Activated T-helper 1 cell treated with Interleukin-2 at 50 U/mL for 16 hours (primary cell): ENCODE measurements at places on chromosomes 11 and 22.

- no peak for DNase-seq
These were observed 26.1 kb upstream of the ADA2 start for GRCh38 chr22:17245341-17245740.

GRCh38 chr11:92457250-92457649, 232.6 kb downstream of the FAT3 start:
- no peak for DNase-seq

DNA sequence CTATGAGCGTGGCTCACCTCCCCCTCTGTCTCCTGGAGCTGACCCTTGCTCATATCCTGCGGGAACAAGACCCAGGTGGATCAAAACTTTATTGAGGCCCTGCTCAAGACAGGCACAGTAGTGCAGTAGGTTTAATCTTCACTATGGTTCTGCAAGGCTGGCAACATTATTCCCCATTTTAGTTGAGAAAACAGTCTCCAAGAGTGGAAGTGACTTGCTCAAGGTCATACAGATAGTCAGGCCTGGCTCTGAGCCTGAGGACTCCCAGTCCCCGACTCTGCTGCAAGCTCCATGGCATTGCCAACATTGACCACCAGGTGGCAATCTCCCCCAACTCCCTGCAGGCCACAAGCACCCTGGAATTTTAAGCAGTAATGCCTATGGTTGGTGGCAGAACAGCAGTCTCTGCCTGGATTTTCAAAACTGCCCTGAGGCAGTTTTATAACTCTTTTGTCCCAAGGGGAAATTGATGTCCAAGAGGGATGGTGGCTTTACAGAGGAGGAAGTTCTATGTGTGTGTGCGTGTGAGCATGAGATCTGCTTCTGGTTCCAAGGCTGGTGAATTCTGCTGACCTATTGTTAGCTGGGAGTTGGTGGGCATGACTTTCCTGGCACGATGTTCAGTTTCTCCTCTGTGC, 34.1 kb downstream of the NEU3 start:
- peak; percentile 56 for DNase-seq

- no peak for DNase-seq
These were observed 55.0 kb upstream of the PHOX2A start for GRCh38 chr11:72298931-72299330.

- DNase-seq, result no peak
These were observed 279.9 kb upstream of the B3GAT1 start for GRCh38 chr11:134691985-134692384.

GRCh38 chr11:16678466-16679116, 59.9 kb upstream of the C11orf58 start:
- no peak for DNase-seq

- no peak for DNase-seq
These were observed 5.4 kb downstream of the FJX1 start for GRCh38 chr11:35623621-35624168.

GRCh38 chr11:45225277-45225676, 60.9 kb downstream of the SYT13 start:
- no peak for DNase-seq

- DNase-seq, result no peak
These were observed 6.3 kb upstream of the SYCE3 start for GRCh38 chr22:50569041-50569459.

- DNase-seq, result no peak
These were observed 104.7 kb upstream of the RRM1 start for GRCh38 chr11:3989921-3990290.
